ENCODE measurements at places on chromosomes 3 and 15.

DNA sequence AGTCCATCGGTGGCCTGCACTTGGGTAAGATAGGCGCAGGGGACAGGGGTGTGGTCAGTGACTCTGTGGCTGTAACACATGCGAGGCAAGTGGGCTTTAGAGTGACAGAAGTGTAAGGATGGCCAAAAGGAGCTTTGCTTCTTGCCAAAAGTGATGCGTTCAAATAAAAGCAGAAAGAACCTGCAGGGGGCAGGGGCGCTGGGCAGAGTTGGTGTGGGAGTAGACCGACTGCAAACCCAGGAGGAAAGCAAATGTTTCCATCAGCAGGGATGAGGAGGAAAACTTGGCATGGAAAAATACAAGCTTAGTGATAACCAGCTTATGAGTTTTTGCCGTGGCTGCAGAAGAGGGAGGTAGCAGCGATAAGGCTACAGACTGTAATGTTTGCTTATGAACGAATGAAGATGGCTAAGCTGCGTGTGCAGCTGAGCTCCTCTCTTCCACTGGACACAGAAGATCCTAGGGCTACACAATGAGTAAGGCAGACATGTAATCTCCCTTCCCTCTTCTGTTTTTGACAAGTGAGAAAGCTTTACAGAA, 149.4 kb downstream of the WNT5A start:
- no peak for DNase-seq

DNA sequence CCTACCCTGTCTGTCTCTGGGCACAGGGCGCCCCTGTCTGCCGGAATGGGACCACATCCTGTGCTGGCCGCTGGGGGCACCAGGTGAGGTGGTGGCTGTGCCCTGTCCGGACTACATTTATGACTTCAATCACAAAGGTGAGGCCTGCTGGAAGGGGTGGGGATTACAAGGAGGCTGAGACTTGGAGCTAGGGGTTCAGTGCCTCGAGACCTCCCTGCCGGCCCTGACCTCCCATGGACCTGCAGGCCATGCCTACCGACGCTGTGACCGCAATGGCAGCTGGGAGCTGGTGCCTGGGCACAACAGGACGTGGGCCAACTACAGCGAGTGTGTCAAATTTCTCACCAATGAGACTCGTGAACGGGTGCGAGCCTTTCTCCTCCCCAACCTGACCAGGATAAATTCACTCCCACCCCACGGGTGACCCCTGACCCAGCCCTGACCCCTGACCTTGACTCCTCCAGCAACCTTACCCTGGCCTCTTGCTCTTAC, 20.4 kb downstream of the PTH1R start:
- no peak for DNase-seq

DNA sequence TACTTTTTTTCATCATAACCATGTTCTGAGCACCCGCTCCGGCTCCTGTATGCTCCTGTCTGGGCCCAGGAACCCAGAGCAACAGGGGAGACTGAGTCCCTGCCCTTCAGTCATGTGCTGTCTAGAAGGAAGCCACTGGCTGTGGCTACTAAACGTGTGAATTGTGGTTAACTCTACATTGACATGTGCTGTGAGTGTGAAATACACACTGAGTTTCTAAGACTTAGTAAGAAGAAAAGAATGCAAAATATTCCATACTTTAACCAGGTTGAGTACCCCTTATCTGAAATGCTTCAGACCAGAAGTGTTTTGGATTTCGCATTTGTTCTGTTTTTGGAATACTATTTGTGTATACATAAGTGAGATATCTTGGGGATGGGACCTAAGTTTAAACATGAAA, 42.8 kb upstream of the CGNL1 start:
- DNase-seq = no peak

DNA sequence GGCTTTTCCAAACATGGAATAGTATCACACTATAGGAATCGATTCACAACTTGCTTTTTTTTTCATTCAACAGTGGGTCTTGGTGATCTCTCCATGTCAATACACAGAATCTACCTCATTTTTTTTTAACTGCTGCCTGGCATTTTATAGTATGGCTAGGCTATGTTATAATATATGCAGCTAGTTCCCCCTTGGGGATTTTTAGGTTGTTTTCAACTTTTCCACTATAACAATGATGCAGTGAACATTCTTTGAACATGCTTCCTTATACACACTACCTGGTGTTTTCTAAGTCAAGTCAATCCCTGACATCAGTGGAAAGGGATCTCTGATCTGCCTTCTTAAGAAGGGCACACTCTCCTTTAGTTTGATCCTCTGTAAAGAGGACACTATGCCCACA, 46.5 kb upstream of the PLXND1 start:
- DNase-seq = no peak

GRCh38 chr3:78091478-78092119, 1051.7 kb downstream of the ROBO2 start:
- no peak for DNase-seq

- DNase-seq = no peak
Measured at GRCh38 chr3:109852283-109852682, 514.9 kb upstream of the DPPA4 start.

- no peak for DNase-seq
Measured at GRCh38 chr15:41423979-41424659, 7.2 kb downstream of the RTF1 start.

DNA sequence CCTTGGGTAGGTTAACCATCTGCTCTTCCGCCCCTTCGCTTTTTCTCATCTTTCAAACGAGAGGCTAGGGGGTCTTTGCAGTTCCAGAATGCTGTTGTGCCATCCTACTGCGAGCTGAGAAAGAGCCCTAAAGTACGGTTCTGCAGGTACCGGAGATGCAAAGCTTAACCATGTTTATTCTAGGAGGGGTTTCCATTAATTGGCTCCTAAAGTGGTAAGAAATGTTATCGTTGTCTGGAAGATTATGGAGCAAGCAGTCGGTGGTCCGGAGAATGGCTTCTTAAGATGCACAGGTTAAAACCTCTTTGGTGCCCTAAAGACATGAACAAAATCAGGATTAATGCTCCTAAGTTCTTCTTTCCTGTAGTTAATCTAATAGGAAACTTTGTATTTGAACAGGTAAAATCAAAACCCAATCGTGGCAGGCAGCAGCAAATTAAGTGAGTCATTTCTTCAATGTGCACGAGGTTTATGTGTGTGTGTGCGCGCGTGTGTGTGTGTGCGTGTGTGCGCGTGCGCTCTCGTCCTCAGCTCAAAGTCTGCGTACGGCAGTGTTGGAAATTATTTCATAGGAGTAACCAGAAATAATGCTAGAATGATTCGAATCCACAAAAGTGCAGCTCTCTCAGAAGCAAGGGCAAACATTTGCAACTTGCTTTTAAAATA, 772 bp downstream of the FAM81A start:
- DNase-seq = peak; percentile 56

DNA sequence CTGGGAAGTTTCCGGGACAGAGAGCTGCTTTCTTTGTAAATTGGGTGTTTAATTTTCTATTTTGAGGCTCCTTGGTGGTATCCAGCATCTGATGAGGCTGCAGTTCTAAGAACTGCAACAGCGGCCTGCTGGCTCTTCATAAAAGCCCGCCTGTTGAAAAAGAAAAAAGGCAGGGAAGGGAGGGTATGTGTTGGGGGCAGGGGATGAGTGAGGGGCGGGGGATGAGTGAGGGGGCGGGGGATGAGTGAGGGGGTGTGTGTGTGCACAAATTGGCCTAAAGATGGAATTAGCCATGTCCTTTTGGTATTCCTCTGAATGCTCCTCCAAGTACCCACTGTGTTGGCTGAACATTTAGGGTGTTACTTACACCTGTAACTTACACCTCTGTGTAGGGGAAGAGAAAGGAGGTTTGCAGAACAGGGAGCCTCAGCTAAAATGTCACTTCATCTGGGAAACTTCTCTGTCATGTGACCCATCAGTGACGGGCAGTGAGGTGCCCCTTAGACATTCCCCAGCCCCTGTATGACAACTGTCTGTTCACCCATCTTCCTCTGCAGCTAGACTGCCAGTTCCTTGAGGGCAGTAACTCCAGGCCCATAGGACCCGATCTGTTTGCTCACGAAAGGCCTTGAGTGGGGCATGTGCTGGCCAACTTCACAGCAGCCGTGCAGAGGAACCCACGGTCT, 57.6 kb downstream of the LRIG1 start:
- no peak for DNase-seq

GRCh38 chr3:111723293-111724215, 128.4 kb upstream of the ZBED2 start:
- peak; percentile 97 for DNase-seq

- no peak for DNase-seq
Measured at GRCh38 chr3:4754180-4755086, 224.8 kb upstream of the BHLHE40 start.

DNA sequence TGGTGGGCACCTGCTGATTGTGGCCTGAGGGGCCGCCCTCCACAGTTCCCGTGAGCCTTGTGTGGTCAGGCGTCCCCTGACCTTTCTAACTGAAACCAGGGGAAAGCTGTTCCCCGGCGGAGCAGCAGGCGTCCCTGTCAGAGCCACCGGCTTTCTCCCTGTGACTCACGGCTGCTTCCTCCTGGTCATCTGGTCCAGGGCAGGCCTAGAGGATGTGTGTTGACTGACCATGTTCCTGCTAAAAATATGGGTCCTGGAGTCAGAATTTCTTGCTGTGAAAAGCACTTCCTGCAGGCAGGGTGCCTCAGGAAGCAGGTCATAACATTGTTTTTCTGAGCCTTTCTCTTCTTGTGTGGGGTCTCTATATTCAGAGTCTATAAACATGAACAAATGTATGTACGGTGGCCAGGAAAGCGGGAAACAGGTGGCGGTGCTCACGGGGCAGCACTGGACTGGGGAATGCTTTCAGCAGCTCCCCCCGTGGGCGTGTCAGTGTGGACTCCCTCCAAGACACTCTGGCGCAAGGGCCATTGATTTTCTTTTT, 38.4 kb upstream of the CGNL1 start:
- peak; percentile 51 for DNase-seq

DNA sequence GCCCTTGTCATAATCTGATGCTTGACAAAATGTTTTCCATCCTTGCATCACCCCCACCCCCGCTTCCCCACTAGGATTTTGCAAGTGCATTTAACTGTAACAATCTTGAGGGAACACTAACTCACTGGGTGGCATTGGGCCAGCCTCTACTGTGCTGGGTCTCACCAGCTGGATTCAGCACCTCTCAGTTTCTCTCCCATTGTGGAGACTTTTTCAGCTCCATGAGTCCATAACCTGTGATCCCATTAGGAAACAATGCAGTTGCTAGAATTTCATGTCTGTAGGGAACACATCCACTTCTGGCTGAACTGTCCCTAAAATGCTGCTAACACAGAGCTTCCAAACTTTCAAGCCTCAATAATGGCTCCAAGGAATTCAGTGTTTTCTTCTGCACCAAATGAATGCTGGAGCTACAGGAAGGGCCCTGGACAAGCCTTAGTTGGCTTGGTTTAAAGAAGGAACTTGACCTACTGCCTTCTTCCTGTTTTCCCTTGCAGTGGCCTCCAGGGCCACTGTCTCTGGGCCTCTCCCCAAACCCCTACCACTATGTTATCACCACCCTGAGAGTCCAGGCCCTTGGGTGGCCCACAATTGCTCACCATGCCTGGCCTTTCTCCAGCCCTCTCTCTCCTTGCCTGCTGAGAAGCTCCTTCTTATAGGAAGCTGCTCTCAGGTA, 15.6 kb downstream of the CYP19A1 start:
- peak; percentile 37 for DNase-seq

DNA sequence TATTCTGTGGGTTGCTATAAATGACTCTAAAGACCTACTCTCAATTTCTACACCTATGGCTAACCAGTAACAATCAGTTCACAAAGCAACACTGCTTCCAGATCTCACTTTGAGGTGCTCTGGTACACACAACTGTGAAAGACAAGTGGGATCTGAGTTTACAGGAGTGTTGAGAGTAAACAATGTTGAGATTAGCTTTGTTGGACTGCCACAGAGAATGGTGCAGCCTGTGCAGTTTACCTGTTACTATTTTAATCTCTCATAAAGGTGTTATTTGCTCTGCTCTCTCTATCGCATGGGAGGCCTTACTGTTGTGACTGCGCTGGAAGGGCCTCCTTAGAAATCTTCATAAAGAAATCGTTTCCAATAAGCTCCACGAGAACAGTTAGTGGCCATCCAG, 112.0 kb downstream of the SOX2 start:
- no peak for DNase-seq

GRCh38 chr15:66389859-66390381, 3.2 kb downstream of the MAP2K1 start:
- DNase-seq = peak; percentile 44

DNA sequence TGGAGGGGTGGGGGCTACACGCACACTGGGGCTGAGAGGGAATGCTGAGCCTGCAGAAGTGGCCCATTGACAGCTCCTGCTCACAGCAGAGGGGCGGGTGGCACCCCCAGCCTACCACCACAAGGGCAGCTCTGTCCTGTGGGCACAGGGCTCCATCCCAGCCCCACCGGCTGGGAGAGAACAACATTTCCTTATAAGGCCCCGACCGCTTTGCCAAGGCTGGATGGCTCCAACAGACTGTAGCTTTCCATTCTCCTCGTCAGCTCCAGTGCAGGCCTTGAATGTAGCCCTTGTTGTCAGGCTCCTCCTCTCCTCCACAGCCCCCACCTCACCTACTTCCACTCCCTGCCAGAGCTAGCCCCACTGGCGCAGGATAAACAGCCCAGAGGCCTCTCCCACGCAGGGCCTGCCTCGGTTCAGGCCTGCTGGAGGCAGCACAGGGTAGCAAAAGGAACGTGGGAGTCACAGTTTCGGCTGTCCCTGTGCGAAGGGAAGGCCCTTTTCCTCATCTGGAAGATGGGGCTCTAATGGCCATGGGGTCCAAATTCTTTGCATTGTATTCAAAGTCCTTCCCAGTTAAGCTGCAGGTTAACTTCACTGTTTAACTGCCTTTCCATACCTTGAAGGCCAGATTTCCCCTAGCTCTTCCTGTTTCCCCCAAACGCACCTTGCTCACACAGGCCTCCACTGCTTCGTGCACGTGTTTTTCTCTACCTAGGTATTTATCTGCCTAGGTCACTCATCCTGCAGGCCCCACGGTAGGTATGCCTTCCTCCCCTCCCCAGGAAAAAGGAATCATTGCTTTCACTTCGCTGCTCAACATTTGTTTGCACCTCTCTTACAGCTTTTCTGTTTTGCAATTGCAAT, 101.6 kb upstream of the LPP start:
- peak; percentile 73 for DNase-seq

- no peak for DNase-seq
Measured at GRCh38 chr3:142723665-142723967, 218 bp upstream of the TRPC1 start.

DNA sequence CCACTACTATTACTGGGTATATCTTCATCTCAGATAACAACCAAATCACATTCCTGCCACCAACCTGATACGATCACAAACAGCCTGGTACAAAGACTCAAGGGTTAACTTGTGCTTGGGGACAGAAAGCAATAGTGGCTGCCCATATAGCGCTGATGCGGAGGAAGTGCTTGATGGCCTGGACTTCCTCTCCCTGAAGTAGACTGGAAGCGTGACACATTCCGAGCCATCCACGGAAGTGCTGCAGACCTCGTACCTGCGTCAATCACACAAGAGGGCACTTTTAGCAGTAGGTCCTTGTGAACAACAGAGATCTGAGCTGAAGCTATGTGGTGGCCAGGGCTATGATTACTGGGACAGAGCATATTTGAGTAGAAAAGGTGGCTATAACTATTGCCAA, 17.3 kb upstream of the C3orf62 start:
- DNase-seq = no peak

All from fibroblast of mammary gland (primary cell).